ENCODE measurements at places on chromosomes 12 and 14.

DNA sequence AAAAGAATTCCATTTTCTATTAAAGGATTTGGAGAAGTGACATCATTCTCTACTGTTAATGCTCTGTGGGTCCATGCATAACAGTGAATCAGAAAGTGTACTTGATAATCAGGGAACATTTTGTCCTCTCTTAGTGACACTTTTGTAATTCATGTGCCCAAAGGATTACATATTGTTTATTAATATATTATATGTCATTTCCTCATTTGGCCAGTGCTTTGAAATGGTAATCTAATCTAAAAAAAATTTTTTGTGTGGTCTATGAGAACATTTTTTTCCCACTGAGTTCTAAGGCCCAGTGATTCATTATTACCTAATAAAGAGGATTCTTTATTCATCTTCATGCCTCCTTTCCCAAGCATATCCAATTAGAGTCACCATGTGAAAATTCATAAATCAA lies 79.7 kb upstream of the MYF6 start:
- DNase-seq: no peak

DNA sequence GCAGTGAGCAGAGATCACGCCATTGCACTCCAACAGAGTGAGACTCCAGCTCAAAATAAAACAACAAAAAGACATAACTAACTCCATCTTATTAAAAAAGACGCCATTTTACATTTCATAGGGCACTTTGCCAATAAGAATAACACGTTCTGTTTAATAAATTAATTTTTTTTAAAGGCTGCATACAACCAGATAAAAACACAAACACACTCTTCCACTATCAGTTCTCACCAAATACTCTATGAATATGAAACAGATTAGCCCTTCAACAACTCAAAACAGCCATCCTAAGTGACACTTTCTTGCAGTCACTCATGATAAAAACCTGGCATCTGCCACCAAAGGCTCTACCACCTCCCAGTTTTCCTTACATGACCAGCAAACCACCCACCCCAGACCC lies 16.1 kb downstream of the AICDA start:
- no peak for DNase-seq

GRCh38 chr14:91911474-91912032 lies 35.9 kb downstream of the FBLN5 start:
- no peak for DNase-seq

GRCh38 chr14:35133542-35134328 lies 11.4 kb downstream of the PRORP start:
- DNase-seq: no peak

DNA sequence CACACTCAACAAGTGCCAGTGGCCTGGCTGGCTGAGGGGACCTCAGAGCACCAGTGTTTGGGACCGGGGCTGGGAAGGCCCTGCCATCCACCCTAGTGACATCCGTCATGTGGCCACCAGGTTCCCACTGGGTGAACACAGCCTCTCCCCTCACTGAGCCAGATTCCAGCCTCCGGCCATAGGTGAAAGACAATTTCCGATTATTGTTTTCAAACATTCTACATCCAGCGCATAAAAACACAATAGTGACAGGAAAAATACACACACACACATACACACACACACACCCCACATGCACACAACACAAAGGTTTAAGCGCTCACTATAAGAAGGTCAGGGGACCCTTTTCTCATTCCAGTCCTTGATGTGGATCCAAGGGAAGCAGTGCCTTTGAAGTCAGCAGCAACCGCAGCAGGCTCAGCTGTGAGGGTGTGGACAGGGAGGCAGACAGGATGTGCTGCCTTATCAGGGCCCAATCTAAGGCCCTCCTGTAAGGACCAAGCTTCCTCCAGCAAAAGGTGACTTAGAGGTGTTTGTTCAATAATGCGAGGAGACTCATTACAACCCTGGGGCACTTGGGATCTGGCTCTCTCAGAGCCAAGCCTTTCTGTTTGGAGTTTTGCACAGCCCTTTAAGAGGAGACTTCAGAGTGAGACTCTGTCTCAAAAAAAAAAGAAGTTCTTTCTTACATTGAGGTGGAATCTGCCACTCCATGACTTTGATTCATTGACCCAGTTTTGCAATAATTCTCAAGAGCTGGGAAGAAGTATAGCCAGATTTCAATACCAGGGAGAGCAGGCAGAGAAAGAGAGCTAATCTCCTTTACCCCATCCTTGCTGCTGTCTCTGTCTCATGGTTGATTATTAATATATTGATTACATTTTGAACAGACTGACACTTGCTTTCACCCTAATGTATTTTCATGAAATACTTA lies 227.8 kb downstream of the ZFP36L1 start:
- DNase-seq: no peak

GRCh38 chr14:59753512-59753911 lies 117.1 kb downstream of the RTN1 start:
- no peak for DNase-seq

- no peak for DNase-seq
Observed at GRCh38 chr14:102798926-102799325, 21.7 kb downstream of the TRAF3 start.

GRCh38 chr12:6090803-6091202 lies 33.7 kb downstream of the VWF start:
- no peak for DNase-seq

- DNase-seq: no peak
Observed at GRCh38 chr14:99393059-99393655, 87.5 kb downstream of the SETD3 start.

DNA sequence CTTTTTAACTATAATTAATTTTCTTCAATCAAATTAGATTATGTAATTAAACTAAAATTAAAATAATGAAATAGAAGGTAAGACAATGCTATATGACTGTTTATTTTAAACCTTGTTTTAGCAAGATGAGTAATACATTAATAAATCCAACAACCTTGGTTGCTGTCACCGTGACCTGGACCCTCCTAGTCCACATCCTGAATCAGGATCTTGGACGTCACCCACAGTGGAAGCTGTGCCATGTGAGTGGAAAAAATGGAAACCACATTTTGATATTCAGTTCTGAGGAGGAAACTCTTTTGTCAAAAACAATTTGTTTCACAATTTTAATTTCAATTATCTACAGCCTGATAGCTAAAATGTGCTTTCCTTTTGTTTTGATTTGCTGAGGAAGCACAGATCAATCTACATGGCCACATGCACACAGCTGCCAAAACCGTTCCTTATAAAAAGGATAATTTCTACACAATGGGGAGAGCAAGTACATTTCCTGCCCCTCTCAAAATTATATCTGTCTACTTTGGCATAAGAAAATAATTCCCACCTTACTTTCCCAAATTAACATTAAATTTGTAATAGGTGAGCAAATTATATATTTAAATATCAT lies 255.5 kb downstream of the RASSF9 start:
- DNase-seq: no peak

DNA sequence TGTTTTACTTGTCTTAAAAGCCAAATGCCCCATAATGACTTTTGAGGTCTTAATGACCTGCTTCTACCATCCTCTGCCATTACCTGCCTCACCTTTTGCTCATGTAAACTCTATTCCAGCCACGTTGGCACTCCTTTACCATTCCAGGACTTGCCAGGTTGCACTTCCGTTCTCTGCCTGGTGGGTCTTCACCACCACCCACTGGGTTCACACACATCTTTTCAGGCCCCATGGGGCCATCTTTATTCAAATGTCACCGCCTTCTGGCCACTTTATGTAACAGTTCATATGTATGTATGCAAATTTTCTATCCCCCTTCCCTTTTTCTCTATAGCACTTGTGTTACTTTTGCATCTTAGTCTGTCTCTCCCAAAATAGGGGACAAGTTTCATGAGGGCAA lies 57.7 kb downstream of the ATP2A2 start:
- no peak for DNase-seq

GRCh38 chr14:91945751-91946621 lies 1.5 kb downstream of the FBLN5 start:
- no peak for DNase-seq

- no peak for DNase-seq
Observed at GRCh38 chr12:57898308-57898970, 42.9 kb upstream of the ATP23 start.

GRCh38 chr12:124322271-124322998 lies 27.5 kb downstream of the RFLNA start:
- DNase-seq: no peak

DNA sequence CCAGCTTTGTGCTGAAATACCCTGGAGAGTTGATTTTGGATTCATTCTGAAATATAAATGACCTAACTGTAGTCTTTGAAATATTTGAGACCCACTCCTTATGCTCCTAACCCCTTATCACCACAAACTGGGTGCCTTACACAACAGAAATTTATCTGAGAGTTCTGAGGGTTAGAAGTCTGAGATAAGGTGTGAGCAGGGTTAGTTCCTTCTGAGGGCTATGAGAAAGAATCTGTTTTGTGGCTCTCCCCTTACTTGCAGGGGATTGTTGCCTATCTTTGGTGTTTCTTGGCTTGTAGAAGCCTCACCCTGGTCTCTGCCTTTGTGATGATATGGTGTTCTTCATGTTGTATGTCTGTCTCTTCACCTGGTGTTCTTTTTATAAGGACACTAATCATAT lies 91.7 kb downstream of the DERA start:
- DNase-seq: no peak

Measured in substantia nigra (tissue), 51 donors.